HAP-1 (cell line): ENCODE measurements at places on chromosomes 11 and 22.

DNA sequence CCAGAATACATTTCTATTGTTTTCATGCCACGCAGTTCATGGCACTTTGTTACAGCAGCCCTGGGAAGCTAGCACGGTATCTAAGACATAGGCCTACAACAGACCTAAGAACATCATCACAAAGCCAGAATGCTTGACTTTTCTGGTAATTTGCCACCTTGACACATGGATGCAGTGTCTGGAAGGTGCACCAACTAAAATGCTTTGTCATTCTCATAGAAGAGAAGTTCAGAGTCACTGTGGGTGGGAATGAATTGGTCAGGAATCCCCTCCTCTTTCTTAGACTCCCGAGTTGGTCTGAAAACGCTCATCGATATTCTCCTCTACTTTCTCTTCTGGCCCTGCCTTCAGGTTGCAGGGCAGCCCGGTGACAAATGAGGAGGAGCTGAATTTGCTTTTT, 121.5 kb downstream of the COMMD9 start:
- DNase-seq = no peak

DNA sequence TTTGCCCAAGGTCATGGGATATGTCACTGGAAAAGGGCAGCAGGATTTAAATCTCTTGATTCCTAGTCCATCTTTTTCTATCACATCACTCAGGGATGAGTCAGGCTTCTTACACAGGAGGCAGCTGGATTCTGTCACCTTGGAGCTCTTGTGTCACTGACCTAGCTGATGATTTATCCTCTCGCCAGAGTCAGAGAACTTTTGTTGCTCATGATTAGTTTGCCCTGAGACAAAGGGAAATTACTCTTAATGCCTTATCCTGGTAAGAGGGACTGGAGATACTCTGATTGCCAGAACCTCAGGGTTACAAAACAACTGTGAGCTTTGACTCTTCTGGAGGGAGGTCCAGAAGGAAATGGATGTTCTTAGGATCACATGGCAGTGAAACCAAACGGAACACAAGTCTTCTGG, 10.1 kb downstream of the COA4 start:
- DNase-seq = no peak

GRCh38 chr11:114348200-114349191, 51.8 kb downstream of the C11orf71 start:
- DNase-seq = peak; percentile 32

DNA sequence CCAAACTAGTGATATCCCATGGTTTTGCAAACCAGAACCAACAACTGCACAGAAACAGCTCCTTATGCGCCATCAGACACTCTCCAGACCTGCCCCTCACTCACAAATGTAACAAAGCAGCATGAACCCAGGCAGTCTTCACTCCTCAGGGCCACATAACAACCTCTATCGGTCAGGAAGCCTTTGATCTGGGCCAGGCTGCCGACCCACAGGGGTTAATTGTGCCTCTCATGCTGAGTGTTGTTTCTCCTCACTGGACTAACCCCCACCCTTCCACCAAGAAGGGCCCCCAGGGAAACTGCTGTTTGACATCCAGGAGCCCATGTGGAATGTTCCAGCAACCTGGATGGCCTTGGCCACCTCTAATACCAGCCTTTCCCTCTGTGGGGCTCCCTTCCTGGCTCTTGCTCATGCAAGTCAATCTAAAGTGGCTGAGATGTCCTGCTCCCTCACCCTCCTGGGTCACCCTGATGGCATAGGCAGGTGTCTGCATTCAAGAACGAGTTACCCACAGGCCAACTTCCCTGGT, 7.9 kb upstream of the RGL4 start:
- no peak for DNase-seq

GRCh38 chr11:68052137-68052873, 13.5 kb downstream of the TCIRG1 start:
- DNase-seq = no peak

DNA sequence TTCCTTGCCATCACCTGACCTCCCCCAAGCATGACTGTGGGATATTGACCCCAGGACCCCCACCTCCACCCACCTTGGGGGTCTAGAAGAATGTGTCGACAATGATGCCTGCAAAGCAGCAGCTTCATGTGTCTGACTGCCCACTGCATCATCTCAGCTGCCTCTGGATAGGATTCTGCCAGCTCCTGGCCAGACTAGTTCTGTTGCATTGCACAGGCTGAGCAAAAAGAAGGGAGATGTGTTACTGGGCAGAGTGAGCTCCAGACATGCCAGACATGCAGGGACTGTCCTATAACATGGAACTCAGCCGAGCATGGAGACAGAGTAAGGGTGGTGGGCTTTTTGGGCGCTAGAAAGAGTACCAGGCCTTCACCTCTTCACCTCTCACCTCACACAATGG, 36.7 kb downstream of the FBXO7 start:
- no peak for DNase-seq

DNA sequence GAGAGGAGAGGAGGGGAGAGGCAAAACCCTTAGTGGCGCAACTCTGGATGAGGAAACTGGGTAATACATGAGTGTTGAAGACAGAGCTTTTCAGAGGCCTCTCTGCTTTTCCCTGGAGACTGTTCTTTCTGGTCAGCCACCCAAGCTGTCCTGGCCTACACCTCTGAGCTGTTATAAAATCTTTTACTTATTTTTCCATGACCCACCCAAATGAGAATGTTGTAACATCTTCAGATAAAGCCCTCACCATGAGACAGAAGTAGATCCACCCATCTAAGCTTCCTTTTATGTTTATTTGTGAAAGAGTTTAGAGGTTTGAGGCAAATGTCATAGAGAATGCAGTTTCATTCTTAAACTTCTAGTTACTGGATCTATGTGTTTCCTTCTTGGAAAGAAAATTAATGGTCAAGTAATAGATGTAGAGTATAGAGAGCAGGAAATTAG, 20.3 kb upstream of the APLP2 start:
- DNase-seq = no peak

- no peak for DNase-seq
Measured at GRCh38 chr11:61964058-61964665, 3.3 kb downstream of the FTH1 start.

DNA sequence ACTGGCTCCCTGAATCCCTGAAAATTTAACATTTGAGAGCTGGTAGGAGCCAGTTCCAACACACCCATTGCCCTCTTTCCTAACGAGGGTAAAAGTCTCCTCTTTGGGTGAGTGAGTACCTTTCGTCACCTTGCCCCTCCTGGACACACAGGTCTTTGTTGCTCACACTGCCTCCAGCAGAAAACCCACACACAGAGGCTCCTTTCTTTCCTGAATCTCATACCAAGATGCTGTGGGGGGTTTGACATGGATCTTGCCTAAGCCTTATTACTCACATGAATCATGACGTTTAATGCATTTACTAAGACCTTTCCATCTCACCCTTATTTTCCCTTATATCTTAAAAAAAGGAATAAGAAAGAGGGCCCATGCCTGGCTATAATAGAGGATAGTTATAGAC, 53.0 kb downstream of the PARVA start:
- no peak for DNase-seq

GRCh38 chr11:33893711-33894397, 2.0 kb upstream of the LMO2 start:
- DNase-seq = no peak

GRCh38 chr11:107268977-107269376, 188.6 kb downstream of the CWF19L2 start:
- DNase-seq = peak; percentile 74

GRCh38 chr11:102974552-102975280, 19.2 kb upstream of the MMP13 start:
- no peak for DNase-seq

GRCh38 chr22:44247346-44247745, 65.4 kb downstream of the SHISAL1 start:
- no peak for DNase-seq

- DNase-seq = no peak
Measured at GRCh38 chr22:45544588-45545170, 42.0 kb downstream of the FBLN1 start.

- DNase-seq = no peak
Measured at GRCh38 chr11:36195496-36196354, 93.5 kb downstream of the COMMD9 start.

DNA sequence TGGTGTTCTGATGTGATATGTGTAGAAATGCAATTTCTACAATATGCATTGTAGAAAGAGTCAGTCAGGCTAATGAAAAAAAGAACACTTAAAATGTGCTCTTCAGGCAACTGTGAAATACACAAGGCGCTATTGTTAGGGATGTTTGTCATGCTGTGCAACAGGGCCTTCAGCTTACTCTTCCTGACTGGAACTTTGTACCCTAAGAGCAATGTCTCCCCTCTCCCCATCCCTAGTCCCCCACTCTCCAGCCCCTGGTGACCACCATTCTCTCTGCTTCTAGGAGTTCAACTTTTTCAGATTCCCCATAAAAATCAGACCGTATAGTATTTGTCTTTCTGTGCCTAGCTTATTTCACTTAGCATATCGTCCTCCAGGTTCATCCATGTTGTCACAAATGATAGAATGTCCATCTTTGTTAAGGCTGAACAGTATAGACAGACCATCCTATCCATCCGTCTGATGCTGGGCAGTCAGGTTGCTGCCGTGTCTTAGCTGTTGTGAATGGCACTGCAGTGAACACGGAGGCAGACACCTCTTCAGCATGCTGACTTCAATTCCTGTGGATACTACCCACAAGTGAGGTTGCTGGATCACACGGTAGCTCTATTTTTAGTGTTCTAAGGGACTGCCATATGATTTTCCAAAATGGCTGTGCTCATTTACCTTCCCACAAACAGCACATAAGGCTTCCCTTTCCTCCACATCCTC, 10.7 kb downstream of the NDUFV1 start:
- DNase-seq = no peak

DNA sequence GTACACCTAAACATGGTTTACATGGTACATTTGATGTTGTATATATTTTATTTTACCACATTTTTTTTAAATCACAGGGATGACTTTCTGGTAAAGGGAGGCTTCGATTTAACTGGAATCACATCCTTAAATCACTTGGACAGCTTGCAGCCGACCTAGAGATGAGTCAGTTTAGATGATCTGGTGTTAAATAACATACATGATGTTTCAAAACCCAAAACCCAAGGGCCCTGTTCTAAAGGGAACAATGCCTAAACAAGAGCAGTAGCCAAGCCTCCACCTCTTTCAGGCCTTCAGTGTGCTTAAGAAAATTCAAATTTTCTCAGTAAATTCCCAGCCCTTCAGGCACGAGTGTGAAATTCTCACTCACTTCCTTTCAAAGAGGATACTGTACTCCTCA, 108.8 kb downstream of the WT1 start:
- DNase-seq = no peak

DNA sequence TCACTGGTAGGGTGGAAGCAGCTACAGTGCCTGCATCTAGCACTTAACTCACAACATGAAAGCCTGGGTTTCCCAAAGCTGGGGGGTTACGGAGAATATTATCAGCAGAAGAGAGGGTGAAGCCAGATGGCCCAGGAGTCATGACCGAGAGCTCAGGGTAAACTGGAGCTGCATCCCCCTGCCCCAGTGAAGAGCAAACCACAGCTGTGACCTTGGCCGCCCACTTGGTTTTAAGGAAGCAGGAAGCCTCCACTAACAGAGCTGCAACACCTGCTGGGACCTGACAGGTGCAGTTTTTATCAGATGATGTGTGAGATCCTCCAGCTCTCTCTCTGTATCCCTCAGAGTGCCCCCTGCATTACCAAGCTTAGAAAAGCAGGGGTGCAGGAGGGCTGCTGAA, 20.9 kb downstream of the TCP11L1 start:
- DNase-seq = no peak

DNA sequence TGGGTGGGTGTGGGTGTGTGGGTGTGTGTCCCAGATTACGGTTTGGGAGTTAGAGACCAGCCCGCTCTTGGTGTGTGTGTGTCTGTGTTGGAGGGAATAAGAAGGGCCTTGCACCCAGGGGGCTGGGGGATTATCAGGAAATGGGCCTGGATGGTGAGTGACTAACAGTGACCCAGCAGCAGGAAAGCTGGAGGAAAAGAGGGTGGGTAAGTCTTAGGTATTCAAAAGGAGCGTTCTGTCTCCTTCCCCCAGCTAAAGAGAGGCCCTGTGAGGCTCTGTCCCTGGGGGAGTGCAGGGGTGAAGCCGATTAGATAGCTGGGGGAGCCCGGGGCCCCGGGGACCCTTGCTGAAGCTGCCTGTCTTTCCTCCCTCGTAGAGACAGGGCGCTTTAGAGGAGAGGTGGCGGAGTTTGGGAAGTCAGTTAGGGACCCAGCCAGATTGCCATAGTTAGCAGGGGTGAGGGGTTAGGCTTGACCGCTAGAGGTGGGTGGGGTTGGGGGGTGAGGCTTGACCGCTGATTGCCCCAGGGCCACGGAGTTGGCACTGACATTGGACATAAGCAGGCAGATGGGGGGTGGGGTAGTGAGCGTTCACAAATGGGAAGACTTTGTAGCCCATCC, 1.5 kb downstream of the OAF start:
- DNase-seq = no peak

GRCh38 chr11:16337421-16338213, 18.7 kb downstream of the SOX6 start:
- DNase-seq = no peak

DNA sequence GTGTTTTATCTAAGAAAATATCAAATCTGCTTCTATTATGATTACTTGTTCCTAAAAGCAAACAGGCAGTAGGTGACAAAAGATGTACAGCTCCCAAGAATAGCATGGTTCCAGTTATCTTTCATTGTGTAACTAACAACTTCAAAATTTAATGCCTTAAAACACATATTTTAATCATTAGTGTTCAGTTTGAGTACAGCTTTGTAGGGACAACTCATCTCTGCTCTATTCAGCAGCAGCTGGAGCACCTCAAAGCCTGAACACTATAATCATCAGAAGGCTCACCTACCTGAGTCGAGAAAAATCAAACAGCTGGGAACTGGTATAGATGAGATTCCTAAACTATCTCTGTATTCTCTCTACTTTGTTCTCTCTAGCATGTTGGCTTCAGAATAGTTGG, 24.3 kb upstream of the OR5B12 start:
- no peak for DNase-seq

GRCh38 chr11:63592975-63593395, 21.2 kb downstream of the PLAAT3 start:
- peak; percentile 59 for DNase-seq

- no peak for DNase-seq
Measured at GRCh38 chr11:116239247-116239646, 533.5 kb downstream of the BUD13 start.

- no peak for DNase-seq
Measured at GRCh38 chr11:23151819-23152218, 291.5 kb upstream of the CCDC179 start.

GRCh38 chr11:102886999-102887398, 12.2 kb upstream of the MMP12 start:
- DNase-seq = no peak

DNA sequence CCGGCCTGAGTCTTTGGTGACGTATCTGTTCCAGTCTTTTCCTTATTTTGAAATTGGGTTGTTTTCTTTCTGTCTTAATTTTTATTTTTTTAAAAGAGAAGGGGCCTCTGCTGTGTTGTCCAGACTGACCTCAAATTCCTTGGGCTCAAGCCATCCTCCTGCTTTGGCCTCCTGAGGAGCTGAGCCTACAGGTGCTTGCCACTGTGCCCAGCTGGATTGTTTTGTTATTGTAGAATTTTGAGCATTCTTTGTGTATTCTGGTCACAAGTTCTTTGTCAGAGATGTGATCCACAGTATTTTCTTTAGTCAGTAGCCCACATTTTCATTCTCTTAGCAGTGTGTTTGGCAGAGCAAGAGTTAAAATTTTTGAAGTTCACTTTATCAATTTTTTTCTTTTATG, 100.1 kb downstream of the ATXN10 start:
- DNase-seq = no peak

- no peak for DNase-seq
Measured at GRCh38 chr11:111452817-111453552, 59.2 kb downstream of the BTG4 start.

- no peak for DNase-seq
Measured at GRCh38 chr22:27756212-27756660, 45.3 kb downstream of the MN1 start.

- DNase-seq = peak; percentile 6
Measured at GRCh38 chr11:2779981-2780849, 80.4 kb upstream of the KCNQ1OT1 start.
